Activated CD4-positive, alpha-beta T cell treated with anti-CD3 and anti-CD28 coated beads for 1 hour (primary cell): ENCODE measurements at places on chromosomes 16 and 17.

- DNase-seq, result no peak
Measured at GRCh38 chr17:73833775-73834488, 189.7 kb upstream of the SDK2 start.

DNA sequence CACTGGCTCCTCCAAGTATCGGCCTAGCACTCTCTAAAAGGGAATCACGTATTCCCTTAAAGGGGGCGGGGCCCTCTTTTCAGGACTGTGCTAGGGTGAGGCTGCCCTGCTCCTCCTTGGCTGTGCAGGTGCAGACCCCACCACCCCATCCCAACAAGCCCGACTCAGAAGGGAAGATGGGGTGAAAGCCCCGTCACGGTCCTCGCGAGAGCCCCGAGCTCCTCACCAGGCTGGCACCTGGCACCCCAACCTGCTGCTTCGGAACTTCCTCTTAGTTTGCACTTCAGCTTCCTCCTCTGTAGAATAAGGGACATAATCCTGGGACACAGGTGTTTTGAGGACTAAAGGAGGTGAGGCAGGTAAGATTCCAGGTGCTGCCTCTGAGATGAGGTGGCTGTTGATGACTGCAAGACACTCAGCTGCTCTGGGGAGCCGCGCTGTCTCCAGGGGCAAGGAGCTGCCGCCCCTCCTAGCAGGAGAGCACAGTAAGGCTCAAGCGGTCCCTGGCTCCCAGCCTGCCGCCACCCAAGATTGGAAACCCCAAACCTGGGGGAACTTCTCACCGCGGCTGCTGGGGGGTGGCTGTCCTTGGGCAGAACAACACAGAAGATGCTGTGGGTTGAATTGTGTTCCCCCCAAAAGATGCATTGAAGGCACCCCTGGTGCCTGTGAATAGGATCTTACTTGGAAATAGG, 88.8 kb downstream of the MGAT5B start:
- DNase-seq, result no peak

DNA sequence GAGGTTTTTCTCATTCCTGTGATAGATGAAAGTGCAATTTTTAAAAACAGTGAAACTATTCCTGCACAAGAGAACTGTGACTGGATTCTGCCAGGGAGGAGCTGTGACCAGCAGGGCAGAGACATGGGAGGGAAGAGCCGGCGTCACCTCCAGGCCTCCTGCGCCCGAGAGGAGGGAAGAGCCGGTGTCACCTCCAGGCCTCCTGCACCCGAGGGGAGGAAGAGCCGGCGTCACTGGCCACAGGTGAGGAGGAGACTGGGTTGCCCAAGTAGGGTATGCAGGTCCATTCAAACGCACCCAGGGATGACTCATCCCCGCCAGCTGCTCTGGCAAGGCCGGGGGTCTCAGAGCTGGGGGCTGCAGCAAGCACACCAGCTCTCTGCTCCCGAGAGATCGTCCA, 56.7 kb downstream of the METRNL start:
- no peak for DNase-seq

DNA sequence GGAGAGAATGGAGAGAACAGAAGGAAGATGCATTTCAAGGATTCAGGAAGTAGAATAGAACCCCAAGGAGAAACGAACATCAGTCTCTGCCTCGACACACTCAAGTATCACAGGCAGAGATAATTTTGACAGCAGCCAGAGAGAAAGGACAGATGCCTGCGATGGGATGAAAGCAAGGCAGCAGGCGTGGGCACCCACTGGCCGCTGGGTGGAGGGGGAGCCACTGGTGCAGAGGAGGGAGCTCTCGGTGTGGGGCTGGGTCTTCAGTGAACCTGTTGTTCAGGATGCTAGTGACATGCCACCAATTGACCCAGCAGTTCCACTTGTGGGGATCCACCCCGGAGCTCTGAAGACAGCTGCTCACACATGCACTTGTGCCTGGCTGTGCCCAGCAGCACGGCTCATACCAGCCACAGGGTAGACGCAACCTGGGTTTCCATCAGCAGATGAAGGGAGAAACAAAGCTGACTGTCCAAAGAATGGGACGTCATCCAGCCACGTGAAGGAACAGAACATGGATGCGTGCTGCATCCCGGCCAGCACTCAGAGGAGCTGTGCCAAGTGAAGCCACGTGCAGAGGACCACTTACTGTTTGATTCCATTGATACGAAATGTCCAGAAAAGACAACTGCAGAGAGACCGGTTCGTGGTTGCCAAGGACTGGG, 127.0 kb downstream of the BANP start:
- DNase-seq, result no peak

- DNase-seq, result no peak
Measured at GRCh38 chr17:78532311-78532710, 44.9 kb downstream of the DNAH17 start.

GRCh38 chr16:82136956-82137821, 32.8 kb downstream of the MPHOSPH6 start:
- no peak for DNase-seq

- no peak for DNase-seq
Measured at GRCh38 chr16:20897253-20897897, 2.8 kb downstream of the DCUN1D3 start.

DNA sequence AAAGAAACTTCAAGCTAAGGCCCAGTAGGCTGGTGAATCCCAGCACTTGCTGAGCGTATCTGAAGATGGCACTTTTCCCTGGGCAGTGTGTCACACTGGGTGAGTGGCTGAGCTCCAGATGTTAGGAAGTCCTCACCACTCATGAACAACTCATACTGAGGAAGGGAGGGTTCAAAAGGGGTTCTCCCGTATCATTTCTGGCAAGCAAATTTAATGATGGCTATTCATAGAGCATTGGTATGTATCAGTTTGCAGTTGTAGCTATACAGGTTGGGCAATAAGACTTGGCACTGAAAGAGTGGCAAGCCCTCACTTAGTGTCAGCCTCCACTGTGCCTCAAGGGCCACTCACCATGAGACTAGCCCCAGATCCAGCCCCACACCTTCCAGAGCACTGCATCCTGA, 10.7 kb downstream of the GFOD2 start:
- DNase-seq, result no peak

DNA sequence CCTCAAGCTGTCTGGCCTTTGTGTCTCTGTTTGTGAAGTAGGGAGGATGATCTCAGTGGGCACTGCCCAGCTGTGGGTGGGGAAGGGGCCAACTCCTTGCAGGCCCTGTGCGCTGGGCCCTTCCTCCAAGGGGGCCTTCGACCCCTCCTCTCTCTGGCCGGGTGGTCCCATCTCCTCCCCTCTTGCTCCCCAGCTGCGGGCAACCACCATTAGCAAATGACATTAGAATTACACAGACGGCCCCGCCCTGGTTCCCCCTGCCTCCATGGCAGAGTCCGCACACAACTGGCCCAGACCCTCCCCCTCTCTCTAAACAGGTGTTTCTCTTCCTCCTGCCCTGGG, 2.5 kb upstream of the SLC6A4 start:
- DNase-seq, result no peak

- no peak for DNase-seq
Measured at GRCh38 chr16:25007284-25007984, 7.7 kb downstream of the ARHGAP17 start.

GRCh38 chr17:19670908-19671307, 22.4 kb downstream of the ALDH3A2 start:
- DNase-seq, result no peak
